ENCODE measurements at places on chromosomes 1 and 21.

- DNase-seq = no peak
Measured at GRCh38 chr1:155052439-155053395, 1.6 kb downstream of the ADAM15 start.

GRCh38 chr1:162941024-162941423, 80.0 kb upstream of the CCDC190 start:
- DNase-seq = no peak

DNA sequence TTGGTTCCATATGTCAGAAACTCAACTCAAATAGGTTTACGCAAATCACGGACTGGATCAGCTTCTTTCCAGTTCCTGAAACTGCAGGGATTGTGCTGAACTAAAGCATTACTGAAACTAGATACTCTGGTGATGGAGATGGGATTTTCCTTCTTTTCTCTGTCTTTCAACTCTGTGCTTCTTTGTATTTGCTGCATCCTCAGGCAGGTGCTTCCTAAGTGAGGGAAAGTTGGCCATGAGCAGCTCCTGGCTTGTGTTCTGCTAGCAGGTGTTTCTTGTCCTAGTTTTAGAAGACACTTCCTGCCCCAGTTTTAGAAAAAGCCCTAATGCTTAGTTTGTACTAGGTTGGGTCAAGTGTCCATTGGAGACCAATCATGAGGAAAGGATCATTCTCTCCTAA, 86.7 kb upstream of the USP24 start:
- DNase-seq = no peak

- DNase-seq = no peak
Measured at GRCh38 chr1:103109311-103109920, 1.1 kb upstream of the COL11A1 start.

GRCh38 chr1:203645996-203646395, 19.4 kb downstream of the ATP2B4 start:
- no peak for DNase-seq

GRCh38 chr21:46028573-46029091, 47.1 kb downstream of the COL6A1 start:
- DNase-seq = no peak

- no peak for DNase-seq
Measured at GRCh38 chr1:14371771-14372497, 226.6 kb upstream of the KAZN start.

- no peak for DNase-seq
Measured at GRCh38 chr1:182957902-182958395, 5.0 kb upstream of the SHCBP1L start.

DNA sequence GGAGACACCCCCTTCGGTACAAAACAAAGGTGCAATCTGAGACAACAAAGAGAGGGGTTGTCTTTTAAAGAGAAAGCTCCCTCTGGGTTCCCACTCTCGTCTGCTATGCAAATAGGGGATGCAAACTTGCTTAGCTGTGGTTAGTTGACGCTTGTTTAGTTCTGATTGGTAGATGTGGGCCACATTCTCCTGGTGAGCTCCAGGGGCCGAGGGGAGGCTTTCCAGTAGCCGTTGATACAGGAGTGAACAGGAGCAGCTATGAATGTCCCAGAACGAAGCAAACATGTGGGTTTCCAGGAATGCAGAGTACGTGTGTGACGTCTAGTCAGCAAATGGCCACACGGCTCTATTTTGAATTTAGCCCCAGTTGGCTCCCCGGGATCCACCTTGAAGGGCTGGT, 14.7 kb downstream of the TFF2 start:
- DNase-seq = no peak

GRCh38 chr1:206487970-206488369, 17.7 kb downstream of the IKBKE start:
- no peak for DNase-seq

DNA sequence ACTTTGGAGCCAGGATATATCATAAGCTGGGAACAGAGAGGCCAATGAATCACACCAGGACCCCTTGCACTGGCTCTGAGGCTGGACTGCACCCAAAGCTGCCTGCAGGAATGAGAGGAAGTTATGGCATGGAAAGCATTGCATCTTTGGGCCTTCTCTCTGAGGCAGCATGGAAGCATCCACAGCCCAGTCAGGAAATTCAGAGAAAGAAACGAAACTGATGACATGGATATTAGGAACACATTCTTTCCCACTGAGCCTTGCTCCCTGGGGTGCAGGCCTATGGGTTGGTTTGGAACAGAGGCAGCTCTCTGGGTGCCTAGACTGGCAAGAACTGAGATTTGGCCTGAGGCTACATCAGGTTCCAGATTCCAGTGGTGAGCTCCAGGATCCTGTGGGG, 98.6 kb downstream of the NGF start:
- no peak for DNase-seq

GRCh38 chr1:6971048-6971447, 185.8 kb downstream of the CAMTA1 start:
- DNase-seq = no peak

DNA sequence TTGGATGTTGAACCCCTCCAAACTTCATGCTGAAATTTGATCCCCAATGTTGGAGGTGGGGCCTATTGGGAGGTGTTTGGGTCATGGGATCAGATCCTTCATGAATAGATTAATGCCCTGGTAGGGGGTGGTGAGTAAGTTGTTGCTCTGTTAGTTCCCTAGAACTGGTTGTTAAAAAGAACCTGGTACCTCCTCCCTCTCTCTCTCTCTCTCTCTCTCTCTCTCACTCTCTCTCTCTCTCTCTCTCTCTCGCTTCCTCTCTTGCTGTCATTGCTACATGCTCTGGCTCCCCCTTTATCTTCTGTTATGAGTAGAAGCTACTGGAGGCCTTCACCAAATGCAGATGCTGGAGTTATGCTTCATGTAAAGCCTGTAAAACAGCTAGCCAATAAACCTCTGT, 498.2 kb upstream of the NR5A2 start:
- no peak for DNase-seq
